BJ (cell line): ENCODE measurements at places on chromosomes 1 and 21.

- DNase-seq: no peak
Observed at GRCh38 chr21:29870814-29871213, 69.0 kb downstream of the GRIK1 start.

DNA sequence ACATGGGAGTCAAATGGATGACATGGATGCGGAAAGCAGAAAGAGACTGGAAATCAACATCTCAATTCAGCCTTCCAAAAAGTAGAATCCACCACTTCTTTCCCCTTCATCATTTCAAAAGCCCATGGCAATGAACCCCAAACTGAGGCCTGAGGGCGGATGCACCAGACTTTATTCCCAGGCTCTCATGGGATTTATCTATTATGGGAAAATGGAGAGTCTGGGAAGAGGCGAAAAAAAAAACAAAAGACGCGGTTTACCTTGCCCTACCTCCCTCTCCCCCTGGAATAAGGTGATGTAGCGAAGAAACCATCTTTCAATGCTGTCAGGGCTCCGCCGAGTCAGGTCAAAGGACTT, 624 bp downstream of the KIFAP3 start:
- DNase-seq: no peak

GRCh38 chr21:41483415-41483814, 24.5 kb downstream of the TMPRSS2 start:
- no peak for DNase-seq

- DNase-seq: no peak
Observed at GRCh38 chr1:89719502-89720306, 86.8 kb downstream of the LRRC8C start.

DNA sequence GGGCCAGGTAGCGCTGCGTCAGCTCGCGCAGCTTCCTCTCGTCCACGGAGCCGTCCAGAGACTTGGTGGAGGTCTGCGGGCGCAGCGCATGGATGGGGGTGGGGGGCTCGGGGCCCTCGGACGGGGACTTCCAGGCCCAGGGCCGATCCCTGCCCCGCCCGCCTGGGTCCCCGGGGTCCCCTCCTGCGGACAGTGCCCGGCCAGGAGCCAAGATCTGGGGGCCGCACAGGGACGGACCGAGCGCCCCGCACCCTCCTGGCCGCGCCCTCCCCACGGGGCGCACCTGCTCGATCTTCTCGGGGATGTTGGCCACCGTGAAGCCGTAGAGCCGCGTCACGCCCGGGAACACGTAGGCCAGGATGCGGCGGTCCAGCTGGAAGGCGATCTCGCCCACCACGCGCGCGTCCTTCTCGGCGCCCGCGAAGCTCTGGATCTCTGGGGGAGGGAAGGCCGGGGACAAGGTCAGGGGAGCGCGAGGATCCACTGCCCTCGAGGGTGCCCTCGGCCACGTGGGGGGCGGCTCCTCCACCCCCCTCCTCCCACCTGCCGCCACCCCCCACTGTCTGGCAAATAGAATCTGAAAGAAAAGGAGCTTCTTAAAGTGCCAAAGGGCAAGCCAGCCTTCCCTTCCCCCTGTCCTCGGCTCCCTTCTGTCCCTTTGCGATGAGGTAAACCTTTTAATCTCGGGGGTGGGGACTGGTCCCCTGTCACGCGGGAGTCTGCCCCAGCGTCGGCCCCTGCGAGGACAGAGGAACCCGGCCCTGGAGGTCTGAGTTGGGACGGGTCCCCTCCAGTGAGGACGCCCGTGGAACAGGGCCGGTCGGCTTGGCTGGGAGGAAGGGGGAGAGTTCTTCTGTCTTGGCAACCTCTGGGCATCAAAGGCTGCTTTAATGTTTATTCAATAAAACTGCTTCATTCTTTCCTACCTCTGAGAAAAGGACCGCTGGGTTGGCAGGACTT, 6.5 kb upstream of the FTCD start:
- DNase-seq: no peak

DNA sequence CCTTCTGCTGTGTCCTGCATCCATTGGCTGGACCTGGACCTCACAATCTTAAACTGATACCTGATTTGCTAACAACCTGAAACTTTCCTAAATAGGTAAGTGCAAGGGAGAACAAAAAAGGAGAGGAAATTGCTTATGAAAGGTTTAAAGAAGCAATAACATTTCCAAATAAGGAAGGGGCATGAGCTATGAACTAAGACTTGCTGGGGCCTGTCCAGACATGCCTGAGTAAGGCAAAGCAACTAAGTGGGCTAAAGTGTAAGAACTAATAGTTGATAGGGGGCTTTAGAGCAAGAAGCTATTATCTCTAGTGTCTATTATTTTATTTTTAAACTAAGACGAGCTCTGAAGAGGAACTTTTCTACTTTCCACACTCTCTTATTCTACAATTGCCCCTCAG, 11.6 kb downstream of the JMJD4 start:
- DNase-seq: no peak

DNA sequence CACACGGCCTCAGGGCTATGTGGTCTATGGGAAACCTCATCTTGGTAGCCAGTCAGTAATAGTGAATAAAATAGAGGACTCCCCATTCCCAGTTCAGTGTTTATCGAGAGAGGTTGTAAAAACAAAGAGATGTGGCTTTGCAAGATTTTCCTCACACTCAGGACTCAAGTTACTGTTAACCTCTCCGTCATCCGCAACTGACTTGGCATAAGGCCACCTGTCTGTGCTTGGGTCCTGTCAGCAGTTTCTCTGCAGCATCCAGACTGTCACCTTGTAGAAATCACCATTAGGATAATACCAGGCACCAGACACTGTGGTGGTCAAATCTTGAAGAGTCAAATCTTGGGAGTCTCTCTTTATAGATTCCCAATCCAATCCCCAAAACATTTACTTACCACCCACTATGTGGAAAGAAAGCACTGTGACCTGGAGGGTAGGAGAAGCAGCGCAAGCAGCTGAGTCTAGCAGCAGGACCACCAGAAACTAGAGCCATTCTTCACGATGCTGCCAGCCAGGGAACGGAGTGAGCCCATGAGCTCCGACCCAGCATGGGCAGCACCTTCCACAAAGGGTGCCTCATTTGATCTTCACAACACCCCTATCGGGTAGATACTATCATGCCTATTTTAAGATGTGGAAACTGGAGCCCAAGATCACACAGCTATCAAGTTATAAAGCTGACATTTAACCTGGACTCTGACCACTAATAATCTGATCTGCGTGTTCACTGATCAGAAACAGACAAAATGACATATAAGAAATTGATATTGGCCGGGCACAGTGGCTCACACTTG, 5.6 kb upstream of the GPR25 start:
- no peak for DNase-seq

DNA sequence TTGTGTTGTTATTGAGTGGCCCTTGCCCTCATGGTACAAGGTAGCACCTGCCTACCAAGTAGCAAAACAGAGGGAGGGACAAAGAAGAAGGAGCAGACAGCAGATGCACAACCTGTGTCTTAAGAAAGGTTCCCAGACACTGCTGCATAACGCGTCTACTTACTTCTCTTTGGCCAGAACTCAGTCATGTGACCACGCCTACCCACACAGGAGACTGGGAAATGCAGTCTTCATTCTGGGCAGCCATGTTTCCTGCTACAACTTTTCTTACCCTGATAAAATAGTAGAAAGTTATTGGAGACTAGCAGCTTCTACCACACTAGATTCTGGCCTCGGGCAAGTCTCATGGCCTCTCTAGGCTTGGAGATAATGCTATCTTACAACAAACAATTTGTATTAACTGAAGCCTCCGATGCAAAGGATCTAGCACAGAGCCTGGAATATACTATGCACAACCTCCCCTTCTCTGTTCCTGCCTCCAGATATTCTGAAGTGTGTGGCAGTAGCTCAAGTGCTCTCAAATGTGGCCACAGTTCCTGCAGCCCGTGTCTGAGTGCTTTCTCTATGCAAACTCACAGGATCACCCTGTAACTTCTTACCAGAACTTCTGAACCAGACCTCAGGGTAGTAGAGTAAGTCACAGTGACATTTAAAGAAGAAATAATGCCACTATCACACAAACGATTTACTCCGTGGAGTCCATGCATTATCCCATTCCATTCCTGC, 34.1 kb upstream of the BTG2 start:
- DNase-seq: no peak
